ENCODE measurements at places on chromosomes 2 and 18.

- no peak for DNase-seq
Observed at GRCh38 chr18:63438181-63438580, 15.9 kb upstream of the VPS4B start.

DNA sequence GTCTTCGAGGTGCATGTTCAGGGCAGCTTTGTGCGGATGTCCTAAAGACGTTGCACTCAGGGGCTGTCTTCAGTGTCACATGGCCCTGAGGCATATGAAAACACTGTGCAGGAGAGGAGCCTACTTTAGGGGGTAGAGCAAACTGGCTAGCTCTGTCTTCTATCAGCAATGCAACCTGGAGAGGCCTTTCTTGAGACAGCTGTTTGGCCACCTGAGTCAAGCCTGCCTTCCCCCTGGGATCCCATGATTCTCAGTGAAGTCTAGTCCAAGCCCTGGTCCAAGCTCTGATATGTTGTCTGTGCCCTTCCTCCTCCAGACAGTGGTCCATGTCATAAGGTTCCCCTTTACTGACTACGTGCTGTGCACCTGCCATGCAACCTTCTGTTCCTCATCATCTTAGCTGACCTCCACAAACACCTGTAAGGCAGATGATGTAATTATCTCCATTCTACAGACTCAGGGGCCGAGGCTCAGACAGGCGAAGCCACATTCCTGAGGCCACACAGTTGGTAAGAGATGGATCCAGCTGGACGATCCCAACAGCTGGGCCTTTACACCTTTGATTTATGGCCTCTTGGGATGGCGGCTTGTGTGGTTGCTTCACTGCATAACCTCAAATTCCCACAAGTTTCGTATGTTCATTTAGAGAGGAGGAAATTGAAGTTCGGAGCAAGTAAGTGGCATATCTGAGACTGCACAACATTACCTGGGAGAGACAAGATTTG, 109.9 kb downstream of the COPS8 start:
- DNase-seq, result no peak

GRCh38 chr2:141554810-141555209, 576.0 kb downstream of the LRP1B start:
- no peak for DNase-seq

- DNase-seq, result no peak
Observed at GRCh38 chr2:223788826-223789225, 48.6 kb downstream of the AP1S3 start.

DNA sequence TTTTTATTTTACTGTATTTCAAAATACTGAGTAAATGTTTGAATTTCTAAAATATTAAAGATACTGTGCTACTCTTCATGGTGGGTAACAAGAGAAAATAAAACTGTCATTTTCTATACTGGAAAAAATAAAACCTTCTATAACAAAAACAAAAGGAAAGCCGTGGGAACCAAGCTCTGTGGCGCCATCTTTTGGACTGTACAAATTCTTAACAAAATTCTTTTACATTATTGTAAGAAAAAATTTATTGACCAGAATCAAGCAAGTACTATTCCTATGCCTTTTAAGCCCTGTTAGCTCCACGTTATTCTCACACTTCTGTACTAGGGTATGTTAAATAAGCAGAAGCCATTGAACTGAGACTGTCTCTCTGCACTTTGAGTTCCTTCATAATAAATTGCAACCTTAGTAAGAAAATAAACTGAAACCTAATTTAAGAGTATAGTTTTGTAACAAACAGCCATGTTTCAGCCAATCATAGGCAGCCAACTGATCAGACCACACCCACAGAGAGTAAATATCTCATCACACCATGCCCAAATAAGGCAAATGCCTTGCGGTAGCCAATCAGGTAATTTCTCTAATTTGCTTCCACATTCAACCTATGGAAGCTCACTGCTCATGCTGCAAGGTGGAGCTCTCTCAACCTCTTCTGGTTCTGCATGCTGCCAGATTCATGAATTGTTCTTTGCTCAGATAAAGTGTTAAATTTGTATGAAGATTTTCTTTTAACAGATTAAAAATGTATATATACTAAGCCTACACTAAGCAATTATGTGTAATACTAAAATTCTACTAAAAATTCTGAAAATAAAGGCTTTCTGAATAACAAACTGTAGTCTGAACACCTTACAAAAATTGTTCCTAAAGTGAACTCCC, 42.2 kb downstream of the HIBCH start:
- DNase-seq, result no peak

- no peak for DNase-seq
Observed at GRCh38 chr2:145190031-145190703, 670.2 kb upstream of the ZEB2 start.

DNA sequence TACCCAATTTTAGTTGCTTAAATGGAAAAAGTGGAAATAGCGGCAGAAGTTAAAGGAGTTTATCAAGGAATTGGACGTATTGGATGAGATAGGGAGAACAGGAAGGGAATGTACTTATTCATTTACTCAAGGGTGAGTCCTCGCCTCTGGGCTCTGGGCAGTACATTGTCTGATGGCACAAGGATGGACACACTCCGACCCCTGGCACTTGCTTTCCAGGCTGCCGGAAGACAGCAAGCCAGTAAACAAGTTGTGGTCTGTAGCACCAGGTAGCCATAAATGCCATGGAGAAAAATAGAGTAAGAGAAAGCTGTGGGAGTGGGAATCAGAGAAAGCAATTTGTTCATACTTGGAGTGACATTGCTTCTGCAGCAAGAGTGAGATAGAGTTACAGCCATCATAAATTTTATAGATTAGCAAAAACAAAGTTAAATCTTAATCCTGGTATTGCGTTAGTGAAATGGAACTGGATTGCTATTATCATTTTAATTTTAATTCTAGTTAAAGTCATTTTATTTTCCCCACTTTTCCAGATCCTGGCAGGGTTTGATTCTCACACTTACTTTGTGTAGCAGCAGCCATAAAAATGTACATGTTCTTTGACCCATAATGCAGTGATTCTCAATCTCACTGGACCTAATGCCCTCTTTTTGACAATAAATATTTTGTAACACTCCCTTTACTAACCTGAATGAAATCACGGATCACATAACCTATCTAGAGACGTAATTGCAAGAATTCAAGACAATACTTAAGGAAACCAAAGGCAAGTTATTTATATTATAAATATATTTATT, 135.8 kb upstream of the BCL2L11 start:
- DNase-seq, result no peak

- DNase-seq, result no peak
Observed at GRCh38 chr18:44988821-44989587, 308.3 kb downstream of the SETBP1 start.

GRCh38 chr2:45859682-45860081, 208.2 kb downstream of the PRKCE start:
- no peak for DNase-seq
